ENCODE measurements at places on chromosomes 16 and 17.

- DNase-seq, result no peak
Measured at GRCh38 chr17:50715471-50715870, 3.9 kb upstream of the LUC7L3 start.

- DNase-seq, result no peak
Measured at GRCh38 chr17:39746145-39746461, 8.4 kb downstream of the GRB7 start.

DNA sequence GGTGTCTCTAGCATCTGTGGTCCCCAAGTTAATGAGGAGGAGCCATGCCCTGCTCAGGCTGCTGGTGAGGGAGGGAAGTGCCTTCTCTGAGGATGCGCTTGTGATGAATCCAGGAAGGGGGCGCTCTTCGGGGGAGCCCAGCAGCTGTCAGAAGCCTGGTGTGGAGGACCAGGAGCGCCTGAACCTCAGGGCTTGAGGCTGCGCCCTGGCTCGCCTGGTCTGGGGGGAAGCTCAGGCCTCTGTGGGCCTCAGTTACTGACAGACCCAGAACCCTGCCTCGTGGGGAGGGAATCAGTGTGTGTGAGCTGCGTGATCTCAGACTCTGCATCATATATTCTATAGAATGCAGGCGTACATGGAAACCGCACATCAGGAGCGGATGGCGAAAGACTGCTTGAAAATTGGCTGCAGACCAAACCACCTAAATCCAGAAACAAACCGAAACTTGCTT is 126.1 kb downstream of the SEC14L1 start:
- DNase-seq, result no peak

DNA sequence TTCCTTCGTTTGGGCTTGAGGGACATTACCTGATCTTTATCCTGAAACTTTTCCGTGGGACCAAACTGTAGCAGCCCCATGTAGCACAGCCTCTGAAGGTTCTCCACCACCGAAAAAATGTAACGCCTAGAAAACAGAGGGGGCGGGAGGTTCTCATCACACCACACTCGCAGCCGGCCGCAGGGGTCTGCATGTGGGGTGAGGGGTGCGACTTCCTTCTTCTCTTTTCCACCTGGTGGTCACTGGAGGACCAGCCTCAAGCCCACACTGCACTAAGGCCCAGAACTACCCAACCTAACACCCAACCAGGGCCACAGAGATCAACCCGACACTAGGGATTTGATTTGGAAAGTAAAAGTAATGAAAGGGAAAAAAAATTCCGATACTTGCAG is 57.1 kb downstream of the GTF3C1 start:
- no peak for DNase-seq

DNA sequence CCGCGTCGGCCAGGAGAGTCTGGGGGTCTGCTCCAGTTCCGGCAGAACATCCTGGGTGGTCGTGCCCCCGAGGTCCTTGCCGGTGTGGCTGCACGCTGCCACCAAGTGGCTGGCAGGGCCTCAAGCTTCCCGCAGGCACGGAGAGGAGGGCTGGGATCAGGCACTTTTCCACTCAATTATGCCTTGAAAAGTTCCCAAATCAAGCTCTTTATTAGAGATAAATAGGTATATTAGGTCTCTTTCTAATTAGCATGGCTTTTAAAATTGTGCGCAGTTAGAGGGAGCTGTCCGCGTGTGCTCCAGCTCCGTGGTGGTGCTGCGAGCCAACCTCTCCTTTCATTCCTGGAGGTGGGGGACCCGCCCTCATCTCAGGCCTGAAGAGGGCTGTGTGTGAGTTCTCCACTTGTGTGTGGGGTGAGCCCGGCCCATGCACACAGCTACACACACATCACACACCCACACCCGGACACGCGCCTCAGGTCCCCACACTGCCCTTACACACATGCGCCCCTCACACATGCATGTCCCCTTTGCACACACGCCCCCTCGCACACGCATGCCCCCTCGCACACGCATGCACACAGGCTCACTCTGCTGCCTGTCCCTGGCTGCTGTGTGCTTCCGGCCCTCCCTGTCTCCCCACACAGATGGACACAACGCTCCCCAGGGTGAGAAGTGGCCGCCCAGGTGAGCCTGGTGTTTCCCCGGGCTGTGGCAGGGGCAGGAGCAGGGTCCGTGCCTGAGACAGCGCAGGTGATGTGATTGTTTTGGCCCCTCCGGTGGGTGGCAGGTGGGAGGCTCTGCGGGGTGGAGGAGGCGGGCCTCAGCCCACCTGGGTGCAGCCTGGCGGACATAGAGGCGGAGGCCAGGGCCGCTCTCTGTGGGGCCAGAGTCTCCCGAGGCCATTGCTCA is 28.8 kb downstream of the CACNA1H start:
- DNase-seq, result no peak

- no peak for DNase-seq
Measured at GRCh38 chr16:65697065-65697464, 575.2 kb upstream of the CDH11 start.

DNA sequence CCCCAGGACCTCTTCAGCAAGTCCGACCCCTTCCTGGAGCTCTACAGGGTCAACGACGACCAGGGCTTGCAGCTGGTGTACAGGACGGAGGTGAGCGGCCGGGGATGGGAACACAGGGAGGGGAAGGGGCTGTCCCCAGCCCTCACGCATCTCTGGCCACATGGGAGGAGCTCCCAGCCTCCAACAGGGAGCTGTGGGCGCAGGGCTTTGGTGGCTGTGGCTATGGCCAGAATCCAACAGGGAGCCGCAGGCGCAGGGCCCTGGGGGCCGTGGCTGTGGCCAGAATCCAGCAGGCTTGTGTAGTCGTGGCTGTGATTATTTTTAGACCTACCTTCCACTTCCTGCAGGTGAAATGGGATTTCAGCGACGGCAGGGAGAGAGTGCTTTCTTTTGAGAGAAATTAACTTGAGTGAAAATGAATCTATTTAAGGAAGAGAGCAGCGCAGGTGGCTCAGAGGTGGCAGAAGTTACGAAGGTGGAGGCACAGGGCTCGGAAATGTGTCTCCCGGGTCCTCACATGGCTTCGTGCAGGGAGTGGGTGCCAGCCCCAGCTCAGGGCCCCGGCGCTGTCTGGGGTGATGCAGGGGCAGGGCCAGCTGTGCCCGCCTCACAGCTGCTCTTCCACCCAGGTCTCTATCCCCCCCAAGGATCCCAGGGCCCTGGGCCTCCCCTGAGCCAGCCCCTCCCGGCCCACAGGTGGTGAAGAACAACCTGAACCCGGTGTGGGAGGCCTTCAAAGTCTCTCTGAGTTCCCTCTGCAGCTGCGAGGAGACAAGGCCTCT is 9.4 kb downstream of the CPNE7 start:
- no peak for DNase-seq

All from PC-3 (cell line).